Parietal lobe (tissue), 2 donors: ENCODE measurements at places on chromosomes 7 and 10. TPM values are rescaled to one million over a fixed set of nuclear protein-coding genes. Genes with fewer than 3 reads are reported as not detected.

Gene LRRD1
- total RNA-seq: 3.8 TPM

Gene HMX2
- total RNA-seq: not detected

Gene RADIL
- total RNA-seq: 6.3 TPM

Gene ECD
- total RNA-seq: 36.3 TPM

Gene C7orf25
- total RNA-seq: 15.7 TPM

Gene NRAP
- not detected for total RNA-seq
